ENCODE measurements at places on chromosomes 12 and 14.

DNA sequence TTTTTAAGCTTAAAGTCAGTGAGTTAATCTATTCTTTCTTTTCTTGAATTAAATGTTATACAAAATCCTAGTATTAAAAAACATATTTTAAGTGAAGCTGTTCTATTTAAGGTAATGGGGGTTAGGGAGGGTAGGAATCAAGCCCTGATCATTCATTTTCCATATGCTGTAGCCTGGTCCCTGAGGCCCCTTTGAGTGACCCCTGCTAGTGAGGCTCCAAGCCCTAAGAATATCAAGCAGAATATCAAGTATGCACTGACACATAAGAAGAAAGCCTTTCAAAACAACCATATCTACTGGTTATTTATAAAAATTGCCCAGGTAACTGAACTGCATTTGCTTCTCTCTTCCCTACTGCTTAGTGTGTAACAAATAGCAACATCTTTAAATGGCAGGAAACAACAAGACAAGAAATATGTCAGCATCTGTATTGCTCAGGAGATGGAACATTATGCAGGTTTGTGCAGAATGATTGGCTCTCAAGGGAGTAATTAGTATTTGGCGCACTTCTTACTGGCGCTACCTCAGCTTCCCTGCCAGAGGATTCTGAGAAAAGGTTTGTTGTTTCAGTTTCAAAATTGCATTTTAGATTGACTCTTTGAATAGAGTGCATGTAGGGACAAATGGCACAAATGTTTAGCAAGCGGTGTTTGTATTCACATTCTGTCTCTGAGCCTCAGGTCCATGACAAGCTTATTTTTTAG lies 223.0 kb downstream of the DUSP6 start:
- no peak for DNase-seq

DNA sequence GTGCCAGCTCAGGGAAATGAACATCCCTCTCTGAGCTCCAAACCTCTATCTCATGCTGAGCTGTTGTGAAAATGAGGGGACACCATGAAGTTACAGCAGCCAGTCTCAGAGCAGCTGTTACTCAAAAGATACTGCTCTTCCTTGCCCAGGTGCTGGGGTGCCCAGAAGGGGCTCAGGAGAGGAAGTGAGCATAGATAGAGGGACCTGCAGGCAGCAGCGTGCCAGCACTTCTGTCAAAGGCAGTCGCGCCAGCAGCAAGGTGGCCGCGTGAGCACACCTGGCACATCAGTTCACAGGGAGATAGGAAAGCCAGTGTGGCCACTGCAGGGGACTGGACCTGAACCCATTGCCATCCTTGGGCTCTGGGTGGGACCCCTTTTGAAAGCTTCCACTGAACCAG lies 27.8 kb downstream of the C14orf132 start:
- no peak for DNase-seq

GRCh38 chr12:6546016-6546415 lies 9.8 kb downstream of the IFFO1 start:
- no peak for DNase-seq

DNA sequence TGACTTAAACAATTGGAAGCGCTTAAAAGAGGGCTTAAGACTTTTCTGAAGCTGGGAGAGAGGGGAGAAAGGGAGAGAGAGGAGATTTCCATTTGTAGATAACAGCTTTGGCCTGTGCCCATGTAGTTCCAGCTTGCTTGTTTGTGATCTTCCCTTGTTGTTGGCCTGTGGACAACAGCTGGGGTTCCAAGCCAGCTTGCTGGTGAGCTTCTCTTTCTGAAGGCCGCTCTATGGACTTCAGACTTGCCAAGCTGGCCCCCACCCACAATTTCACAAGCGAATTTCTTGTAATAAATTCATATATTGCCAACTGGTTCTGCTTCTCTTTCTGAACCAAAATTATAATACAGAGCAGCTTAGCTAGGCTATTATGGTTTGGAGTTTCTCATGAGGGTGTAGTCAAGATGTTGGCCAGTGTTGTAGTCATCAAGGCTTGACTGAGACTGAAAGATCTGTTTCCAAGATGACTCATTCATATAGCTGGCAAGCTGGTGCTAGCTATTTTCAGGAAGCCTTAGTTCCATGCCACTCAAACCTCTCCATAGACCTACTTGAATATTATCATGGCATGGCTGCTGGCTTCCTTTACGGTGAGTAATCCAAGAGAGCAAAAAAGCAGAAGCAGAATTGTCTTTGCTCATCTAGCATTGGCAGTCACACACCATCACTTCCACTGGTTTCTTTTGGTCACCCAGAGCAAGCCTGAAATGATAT lies 89.4 kb downstream of the ATP23 start:
- no peak for DNase-seq

DNA sequence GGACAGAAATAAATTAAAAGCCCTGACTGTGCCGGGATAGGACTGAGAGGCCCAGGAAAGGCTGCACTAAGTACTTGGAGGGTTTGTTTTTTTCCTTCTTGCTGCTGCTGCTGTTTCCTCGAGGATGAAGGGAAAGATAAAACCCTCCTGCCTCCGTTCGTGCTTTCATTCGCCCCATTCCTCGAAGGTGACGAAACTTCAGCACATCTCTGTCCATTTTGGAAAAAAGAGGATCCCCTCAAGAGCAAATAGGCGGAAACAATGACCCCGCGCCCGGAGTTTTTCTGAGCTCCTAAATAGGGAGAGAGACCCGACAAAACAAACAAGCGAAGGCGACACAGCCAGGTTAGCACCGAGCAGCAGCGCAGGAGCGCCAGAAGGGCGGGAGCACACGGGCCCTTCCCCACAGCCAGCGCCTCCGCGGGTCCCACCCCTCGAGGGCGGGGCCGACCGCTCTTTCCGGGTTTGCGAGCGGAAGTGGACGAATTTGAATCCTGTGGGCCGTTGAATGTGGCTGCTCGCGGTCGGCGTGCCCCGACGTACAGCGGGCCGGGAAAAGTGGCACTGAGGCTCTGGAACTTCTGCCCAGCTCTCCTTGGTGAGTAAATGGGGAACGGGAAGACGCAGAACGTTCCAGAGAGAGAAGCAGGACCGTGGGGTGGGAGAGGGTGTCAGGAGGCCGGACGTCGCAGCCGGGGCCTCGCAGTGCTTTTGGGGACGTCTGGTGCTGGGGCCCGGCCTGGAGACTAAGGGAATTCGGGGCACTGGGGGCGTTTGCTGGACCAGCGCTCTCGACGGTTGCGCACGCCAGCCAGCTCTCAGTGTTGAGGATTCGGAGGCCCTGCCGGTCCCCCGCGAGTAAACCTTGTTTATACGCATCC lies at the start of gene G2E3:
Gene G2E3, plus strand, starts transcription at position 484 of the 881 bp plus-strand sequence. CDS start 21,922 bp downstream, outside the sequence.
- DNase-seq, result peak; percentile 89

- DNase-seq, result no peak
Measured at GRCh38 chr12:89966495-89967240, 258.0 kb upstream of the ATP2B1 start.

DNA sequence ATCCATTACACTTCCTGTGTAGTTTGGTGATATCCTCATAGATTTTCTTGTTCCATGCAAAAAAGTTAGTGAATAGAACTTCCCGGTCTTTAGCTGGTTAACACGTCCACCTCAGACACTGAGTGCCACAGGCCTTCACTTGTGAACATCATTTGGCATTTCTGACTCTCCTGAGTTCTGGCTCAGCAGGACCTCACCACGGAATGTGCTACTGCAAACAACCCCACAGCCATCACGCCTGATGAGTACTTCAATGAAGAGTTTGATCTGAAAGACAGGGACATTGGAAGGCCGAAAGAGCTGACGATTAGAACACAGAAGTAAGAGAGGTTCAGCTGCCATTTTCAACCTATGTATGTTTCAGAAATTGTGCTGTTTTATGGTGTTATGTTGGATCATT lies 20.0 kb downstream of the C12orf76 start:
- DNase-seq, result no peak

DNA sequence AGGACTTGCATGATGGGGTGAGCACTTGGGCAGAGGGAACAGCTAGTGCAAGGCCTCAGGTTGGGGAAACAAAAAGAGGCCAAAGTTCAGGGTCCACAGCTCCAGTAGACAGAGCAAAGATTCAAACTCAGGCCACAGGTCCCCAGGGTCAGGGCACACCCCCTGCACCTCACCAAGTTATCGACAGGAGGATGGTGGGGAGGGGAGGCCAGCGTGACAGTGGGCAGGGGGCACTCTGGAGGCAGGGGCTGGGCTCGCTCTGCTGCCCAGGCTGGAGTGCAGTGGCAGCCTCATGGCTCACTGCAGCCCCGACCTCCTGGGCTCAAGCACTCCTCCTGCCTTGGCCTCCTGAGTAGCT lies 32.4 kb upstream of the ULK1 start:
- no peak for DNase-seq

DNA sequence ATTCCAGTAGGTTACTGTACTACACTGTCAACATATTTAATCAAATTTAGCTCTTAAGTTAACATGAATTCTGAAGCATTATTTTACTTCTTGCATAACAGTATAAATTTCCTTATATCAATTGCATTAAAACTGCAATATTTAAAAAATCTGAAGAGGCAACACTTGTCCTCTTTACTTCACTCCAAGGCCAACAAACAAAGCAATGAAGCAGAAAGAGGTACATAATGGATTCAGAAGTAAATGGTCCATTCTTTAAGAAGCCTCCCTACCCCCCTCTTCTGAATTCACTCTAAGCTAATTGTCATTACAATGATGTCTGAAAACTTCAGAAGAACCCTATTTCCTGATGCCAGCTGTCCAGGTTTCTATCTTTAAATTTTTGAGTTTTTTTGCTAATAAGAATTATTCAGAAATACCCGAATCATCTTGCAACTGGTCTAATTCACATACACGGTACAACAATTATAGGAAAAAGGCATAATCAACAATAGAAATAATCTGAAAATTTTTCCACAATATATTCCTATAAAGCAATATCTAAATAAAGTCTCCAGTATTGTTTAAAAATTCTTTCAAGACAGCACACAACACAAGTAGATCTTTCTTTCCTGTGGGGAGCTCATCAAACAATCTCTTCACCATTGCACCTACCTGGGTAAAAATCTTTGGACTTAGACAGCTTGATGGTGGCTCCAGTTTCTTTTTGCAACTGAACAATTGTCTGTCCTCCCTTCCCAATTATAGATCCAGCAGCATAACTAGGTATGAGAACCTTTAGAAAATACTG lies 2.9 kb downstream of the NOVA1 start:
- DNase-seq, result no peak

DNA sequence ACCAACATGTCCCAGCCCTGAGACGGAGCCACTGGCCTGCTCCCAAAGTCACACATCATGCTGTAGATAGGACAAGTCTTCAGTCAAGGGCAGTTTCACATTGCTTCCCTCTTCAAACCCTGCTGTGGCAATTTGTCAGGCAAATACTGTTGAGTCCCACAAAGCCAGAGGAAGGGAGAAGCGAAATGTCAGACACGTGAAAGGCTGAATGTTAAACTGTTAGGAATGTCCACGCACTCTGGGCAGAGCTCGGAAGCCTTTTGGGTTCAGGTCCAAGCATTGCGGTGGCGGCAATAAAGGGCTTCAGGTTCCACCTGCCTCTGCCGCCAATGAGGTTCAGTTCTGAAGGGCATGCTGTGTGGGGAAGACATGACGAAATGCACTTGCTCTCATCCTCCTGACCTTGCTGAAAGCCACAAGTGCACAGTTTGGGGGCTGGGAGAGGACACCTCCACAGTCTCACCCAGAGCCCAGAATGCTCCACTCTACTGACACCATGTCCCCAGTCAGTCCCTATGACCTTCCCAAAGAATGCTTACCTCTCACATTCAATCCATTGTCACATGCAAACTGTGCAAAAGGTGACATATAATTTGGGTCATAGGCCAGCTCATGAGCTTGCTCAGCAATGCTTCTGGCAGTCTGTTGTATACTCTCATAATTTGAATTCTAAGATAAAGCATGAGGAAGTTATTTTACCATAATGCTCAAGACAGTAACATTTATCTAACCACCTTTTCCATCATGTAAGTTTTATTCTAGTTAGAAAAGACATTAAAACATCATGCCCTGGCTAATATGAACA lies 35.7 kb downstream of the RAD9B start:
- no peak for DNase-seq

DNA sequence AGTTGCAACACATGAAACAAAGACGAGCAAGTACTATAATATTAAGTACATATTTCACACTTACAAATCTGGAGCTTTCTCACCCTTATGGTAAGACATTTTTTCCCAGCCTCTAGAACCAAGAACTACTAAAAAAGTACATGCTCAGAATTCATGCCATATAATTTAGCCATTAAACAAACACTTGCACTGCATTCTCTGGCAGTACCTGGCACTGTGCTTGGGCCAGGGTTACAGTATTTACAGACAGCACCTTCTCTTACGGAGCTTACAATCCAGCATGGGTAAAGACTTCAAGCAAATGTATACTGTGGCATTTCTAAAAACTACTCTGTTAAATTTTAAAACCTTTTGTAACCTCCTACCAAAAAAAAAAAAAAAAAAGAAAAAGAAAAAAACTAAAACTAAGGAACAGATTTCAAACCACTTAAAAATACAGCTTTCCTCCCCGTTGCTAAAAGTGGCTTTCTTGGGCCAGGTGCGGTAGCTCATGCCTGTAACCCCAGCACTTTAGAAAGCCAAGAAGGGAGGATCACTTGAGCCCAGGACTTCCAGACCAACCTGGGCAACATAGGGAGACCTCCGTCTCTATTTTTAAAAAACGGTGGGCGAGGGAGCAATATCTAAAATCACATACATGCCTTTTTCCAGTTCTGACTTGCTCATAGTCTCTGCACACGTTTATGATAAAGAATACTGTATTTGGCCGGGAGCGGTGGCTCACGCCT lies 956 bp downstream of the GNPTAB start:
- DNase-seq, result no peak

- no peak for DNase-seq
Measured at GRCh38 chr14:51614707-51615106, 37.0 kb upstream of the FRMD6 start.

All from renal cortex interstitium (tissue), 15 donors.